ENCODE measurements at places on chromosomes 16 and 17. TPM values are rescaled to one million over a fixed set of nuclear protein-coding genes. Genes with fewer than 3 reads are reported as not detected.

ETV4 gene
- 1.3 TPM for total RNA-seq

DNA sequence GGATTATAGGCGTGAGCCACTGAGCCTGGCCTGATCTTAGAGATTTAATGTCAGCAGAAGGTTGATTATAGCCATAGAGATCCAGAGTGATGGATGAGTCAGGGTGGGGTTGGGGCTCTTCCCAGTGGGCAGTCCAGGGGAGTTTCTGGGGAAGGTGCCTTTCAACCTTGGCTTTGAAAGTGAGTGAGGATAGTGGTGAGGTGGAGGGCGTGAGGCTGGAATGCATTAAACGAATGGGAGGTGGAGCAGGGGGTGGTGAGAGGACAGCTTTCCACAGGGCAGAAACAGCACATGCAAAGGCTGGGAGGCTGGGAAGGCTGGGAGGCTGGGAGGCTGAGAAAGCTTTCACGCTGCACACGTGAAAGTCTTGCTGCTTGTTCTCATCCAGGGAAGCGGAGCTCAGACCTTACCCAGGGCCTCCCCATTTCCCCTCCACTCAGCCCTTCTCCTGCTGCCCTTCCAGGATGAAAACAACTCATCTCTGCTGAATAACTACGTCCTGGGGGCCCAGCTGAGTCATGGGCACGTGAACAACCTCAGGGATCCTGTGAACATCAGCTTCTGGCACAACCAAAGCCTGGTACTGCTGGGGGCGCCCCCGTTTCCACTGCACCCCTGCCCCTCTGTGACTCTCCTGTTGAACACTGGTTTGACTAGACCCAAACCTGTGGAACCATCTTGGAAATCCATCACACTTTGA is 22.3 kb downstream of the ADGRG5 start:
- H3K4me3 ChIP-seq: no peak overlapping the region
- no peaks in the 10 kb centered on the region for H3K27me3 ChIP-seq
- H3K4me1 ChIP-seq: no peaks in the 10 kb centered on the region
- no peak for DNase-seq

DNA sequence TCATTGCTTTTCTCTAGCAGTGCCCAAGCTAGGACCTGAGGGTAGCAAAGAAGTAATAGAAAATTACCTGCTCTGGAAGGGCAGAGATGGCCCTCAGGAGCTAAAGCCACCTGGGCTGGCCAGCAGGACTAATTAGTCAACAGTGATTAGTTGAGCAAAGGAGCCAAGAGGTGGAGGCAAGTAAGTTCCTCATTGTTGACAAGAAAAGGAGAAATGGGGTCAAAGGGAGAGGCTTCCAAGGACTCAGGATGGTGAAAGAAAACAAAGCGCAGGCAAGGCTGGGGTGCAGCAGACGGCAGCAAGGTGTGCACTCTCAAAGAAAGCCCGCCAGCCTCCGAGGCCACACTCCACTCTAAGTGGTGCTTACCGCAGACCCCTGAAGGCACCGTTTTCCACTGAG is 44.6 kb downstream of the CMTM4 start:
- DNase-seq: no peak
- peaks cover 2% of the 10 kb centered on the region for H3K4me1 ChIP-seq
- no peak overlapping the region for H3K27ac ChIP-seq

GRCh38 chr17:83019376-83019775 is 60.0 kb upstream of the METRNL start:
- no peak overlapping the region for H3K4me3 ChIP-seq
- H3K36me3 ChIP-seq: no peaks in the 10 kb centered on the region
- H3K4me1 ChIP-seq: no peaks in the 10 kb centered on the region
- no peak overlapping the region for H3K27ac ChIP-seq

DNA sequence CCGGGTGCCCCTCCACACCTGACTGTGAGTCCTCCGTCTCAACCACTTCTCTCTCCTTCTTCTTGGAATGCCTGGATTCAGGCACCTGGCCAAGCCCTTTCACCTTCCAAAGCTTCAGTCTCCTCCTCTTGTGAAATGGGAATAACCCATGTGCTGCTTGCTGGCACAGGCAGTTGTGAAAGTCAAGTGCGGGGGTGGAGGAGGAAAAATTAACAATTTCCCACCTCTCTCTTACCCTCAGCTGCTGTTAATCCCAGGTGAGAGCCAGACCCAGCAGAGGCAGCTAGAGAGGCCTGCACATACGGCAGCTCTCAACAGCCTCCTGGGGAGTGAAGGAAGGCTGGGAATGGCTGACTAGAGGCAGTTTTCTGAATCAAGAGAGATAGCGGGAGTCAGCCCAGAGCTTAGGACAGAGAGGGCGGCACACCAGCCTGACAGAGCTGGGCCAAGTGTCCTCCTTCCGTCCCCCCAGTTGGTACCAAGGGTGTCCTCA is 77.9 kb upstream of the LGALS9 start:
- H3K4me3 ChIP-seq: no peak overlapping the region
- H3K4me1 ChIP-seq: peaks cover 15% of the 10 kb centered on the region
- H3K36me3 ChIP-seq: no peaks in the 10 kb centered on the region
- DNase-seq: no peak

DNA sequence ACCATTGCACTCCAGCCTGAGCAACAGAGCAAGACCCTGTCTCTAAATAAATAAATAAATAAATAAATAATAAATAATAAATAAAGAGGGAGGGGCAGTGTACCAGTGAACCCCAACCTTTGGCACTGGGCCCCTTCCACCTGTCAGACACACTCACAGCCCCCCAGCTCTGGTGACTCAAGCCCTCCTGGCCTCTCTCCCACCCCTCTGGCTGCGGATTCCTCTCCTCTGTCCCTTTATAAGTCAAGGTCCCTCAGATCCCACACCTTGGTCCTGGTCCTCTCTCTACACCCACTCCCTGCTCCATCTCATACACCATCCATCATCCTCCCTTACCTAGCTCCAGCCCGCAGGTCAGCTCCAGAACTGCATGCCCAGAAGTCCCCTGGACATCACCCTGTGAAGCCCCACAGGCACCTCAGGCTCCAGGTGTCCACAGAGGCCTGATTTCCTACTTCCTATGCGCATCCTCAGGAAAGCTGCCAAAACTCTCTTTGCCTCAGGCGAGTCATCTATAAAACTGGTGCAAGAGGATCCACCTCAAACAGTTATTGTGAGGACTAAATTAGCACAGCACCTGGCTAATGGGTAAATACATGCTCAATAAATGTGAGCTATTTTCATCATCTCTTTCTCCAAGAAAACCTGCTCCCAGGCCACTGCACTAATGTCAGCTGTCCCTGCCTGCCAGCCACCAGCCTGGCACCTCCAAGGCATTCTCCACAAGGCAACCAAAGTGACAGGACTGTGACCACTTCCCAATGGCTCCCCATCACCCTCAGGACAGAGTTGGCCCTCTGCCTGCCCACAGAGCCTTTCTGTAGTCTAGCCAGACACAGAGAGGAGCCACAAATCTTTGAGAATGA is 46.8 kb downstream of the BEAN1 start:
- H3K27me3 ChIP-seq: no peaks in the 10 kb centered on the region
- DNase-seq: peak; percentile 17
- no peak overlapping the region for H3K4me3 ChIP-seq
- H3K27ac ChIP-seq: no peak overlapping the region
- H3K4me1 ChIP-seq: peaks cover 3% of the 10 kb centered on the region
